Cardiac muscle cell (in vitro differentiated cells and primary cell): ENCODE measurements at places on chromosomes 1 and 21. TPM values are rescaled to one million over a fixed set of nuclear protein-coding genes. Genes with fewer than 3 reads are reported as not detected.
A peak's percentile ranks its signal among the peaks of the same experiment; 100 is the strongest.

DNA sequence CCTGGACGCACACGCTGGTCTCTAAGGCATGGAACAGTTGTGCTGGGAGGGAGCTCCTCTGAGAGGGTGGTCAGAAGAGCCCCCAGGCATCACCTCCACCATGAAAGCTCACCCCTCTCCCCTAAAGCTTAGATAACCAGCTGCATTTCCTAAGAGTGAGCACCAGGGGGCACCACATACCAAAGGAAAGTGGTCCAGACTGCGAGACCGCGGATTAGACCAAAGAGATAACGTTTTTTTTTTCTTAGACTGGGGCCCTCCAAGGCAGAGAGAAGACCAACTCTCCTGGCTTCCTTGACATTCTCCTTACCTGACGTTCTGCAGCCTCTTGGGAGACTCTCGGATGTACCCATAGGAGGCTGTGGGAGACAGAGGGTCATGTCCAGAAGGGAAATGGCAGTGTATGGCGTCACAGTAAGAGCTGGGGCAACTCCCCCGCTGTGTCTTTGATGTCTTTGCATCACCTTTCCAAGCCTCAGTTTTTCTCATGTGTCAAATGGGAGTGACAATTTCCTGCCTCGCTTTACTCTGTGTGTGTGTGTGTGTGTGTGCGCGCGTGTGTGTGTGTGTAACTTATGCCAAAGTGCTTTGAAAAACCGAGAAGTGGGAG is 12.3 kb upstream of the IFNLR1 start:
- peak; percentile 72 for DNase-seq

- DNase-seq, result no peak
Observed at GRCh38 chr1:110033421-110033820, 1.0 kb upstream of the STRIP1 start.

- DNase-seq, result no peak
Observed at GRCh38 chr21:45888386-45889009, 93.1 kb upstream of the COL6A1 start.

GRCh38 chr1:50972766-50973165 is 2.7 kb downstream of the CDKN2C start:
- DNase-seq, result no peak

DNA sequence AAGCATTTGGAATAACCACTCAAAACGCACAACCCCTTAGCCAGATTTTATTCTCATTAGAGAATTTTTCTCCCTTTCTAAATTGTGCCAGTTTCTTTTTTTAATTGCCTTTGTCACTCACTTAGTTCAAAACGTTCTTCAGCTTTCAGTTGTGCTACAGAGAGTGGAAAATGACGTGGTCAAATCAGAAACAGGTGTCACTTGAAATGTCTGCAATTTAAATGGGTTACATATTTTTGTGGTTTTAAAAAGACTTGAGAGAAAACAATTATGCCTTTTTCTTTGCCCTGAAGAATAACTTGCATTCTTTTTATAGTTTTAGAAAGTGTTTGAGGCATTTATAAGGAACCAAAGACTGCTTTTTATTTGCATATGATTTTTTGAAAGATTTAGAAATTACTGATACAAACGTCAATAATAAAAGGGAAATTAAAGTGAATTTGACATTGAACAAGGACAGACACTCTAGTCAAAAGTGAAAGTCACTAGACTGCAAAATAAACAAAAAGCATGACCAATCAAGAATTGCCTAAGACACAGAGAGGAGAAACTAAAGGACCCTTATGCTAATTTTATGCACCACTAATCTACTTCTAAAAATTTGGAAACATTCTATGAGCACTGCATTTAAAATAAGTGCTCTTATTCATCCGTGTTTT is 191.0 kb downstream of the TPR start:
- no peak for DNase-seq

DNA sequence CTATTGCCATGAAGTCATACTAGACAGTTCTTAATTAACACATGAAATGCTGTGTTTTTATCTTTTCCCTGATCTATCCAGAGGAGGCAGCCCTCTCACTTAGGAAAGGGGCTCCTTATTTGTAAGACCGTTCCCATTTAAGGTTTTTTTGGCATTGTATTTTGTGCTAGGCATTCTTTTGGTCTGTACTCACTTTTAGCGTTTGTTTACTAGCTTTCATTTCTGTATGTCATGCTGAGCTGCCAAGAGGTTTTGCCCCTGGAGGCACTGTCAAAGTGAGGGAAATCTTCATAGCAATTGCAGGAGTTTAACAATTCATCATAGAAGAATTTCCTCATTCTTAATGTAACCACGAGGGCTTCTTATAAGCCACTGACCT is 59.5 kb downstream of the MTR start:
- DNase-seq, result no peak

DNA sequence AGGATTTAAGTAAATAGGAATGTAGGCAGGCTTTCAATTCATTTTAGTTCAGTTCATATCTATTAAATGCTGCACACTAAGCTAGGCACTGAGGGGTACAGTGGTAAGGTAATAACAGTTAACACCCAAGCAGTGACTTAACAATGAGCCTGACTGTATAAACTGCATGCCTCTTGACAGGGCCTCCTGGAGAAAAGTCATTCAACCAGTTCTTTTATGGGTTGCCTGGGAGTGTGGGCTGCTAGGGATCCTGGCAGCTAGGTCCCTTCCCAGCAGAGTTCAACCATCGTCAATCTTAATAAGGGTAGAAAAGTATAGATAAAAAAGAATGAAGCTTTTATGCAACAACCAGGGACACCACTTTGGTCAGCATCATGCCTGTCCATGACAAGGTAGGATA is 8.1 kb upstream of the ALG14 start:
- no peak for DNase-seq

GRCh38 chr1:199546323-199546722 is 481.2 kb upstream of the NR5A2 start:
- no peak for DNase-seq

DNA sequence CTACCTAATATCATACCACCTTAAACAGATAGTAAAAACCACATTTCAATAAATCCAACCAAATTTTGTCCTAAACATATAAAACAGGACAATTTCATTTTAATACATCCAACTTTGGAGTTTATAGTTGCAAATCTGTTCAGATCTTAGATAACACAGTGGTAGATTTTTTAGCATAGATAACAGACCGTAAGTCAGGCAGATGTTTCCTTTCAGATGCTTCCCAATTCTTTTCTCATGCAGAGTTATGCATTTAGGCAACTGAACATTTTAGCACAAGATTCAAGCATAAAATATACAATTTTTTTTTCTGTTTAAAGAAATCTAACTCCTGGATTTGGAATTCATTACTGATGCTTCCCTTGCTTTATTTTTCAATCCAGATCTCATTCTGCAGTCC is 156.5 kb upstream of the ZNHIT6 start:
- no peak for DNase-seq

DNA sequence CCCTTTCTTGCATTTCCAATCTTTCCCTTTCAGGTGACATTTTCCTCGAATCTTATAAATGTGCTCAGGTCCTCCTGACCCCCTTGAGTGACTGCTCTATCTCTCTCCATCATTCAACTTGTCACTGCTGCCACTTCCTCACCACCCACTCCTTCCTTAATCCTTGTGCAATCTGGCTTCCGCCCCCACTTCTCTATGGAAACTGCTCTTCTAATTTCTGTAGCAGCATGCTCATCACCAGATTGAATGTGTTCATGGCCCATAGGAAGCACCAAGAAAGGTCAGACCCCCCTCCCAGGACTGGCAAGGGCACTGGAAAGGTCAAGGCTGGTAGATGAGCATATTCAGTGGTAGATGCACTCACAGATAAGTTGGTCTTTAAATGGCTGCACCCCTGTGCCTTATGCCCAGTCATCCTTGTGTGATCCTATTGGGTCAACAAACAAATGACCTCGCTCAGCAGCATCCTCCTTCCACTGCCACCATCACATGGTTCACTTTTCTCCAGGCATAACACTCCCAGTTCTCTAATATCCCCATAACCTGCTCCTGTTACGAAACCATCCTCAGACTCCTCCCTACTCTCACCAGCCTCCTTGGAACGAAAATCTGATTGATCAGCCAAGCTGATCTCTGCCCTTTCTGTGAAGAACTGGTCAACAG is 288.5 kb upstream of the POU3F1 start:
- no peak for DNase-seq

The AADACL3 gene
- total RNA-seq, result not detected in 2 replicates

The CD1C gene
- total RNA-seq, result not detected in 2 replicates

The CD84 gene
- total RNA-seq, result not detected in 2 replicates

The TPRG1L gene
- total RNA-seq, result 9.3 and 16.0 TPM in 2 replicates
